Esophagus muscularis mucosa (tissue), 4 donors: ENCODE measurements at places on chromosomes 2 and 18. TPM values are rescaled to one million over a fixed set of nuclear protein-coding genes. Genes with fewer than 3 reads are reported as not detected.

Gene PROKR1
- total RNA-seq = not detected

Gene GTF2A1L
- 22.8 TPM for total RNA-seq

Gene RAD51AP2
- total RNA-seq = not detected

Gene RND3
- 43.6 TPM for total RNA-seq

Gene SKA1
- total RNA-seq = not detected

Gene CROCC2
- not detected for total RNA-seq

Gene RAB17
- 2.0 TPM for total RNA-seq

Gene USP40
- total RNA-seq = 18.9 TPM

Gene SPP2
- not detected for total RNA-seq

Gene NUP35
- total RNA-seq = 11.1 TPM

Gene AGFG1
- total RNA-seq = 56.6 TPM

Gene ALS2
- 22.4 TPM for total RNA-seq

Gene ALLC
- total RNA-seq = not detected
